ENCODE measurements at places on chromosomes 7 and 10. TPM values are rescaled to one million over a fixed set of nuclear protein-coding genes. Genes with fewer than 3 reads are reported as not detected.

Gene TRPV5
- total RNA-seq: not detected

Gene NRF1
- 12.3 TPM for total RNA-seq

Gene AGAP5
- 1.8 TPM for total RNA-seq

Gene NEUROG3
- not detected for total RNA-seq

Gene CYP3A7
- total RNA-seq: not detected
